Adrenal gland (tissue), 19 donors: ENCODE measurements at places on chromosomes 7 and 10. TPM values are rescaled to one million over a fixed set of nuclear protein-coding genes. Genes with fewer than 3 reads are reported as not detected.

DNA sequence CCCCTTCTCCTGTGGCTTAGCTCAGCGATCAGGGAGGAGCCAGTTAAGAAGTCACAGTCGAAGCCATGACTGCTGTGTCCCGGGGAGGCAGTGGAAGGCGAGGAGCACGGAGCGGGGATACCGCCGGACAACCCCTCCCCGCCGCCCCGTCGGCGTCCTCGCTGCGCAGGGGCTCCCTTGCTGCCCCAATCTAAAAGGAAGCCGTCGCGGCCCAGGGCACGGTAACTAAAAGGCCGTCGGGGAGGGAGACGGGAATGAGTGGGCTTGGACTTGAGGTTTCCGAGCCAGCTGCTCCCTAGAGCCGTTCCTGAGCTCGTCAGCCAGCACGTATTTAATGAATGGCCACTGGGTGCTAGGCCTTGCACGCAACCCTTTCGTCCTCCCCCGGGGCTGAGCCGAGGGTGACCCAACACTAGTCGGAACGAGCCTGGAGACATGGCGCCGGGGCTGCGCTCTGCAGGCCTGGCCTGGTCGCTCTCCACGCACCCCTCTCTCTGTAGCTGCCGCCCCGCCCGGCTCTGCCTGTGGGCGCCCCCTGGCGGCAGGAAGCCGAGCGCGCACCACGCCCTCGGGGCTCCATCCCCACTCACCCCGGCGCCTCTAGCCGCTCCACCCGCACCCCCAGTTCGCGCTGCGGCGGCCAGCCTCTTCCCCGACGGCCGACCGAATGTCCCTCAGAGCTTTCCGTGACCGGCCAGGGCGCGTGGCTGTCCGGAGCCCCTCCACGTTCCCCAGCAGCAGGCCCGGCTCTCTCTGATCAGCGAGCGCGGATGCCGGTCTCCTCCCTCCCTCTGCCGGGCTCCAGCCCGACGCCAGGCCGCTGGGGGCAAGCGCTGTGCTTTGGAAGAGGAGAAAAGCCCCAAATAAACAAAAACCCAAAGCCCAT is 29.3 kb upstream of the KCNK18 start:
- no peak overlapping the region for H3K4me3 ChIP-seq
- peaks cover 34% of the 10 kb centered on the region for H3K4me1 ChIP-seq
- peak; percentile 72 for DNase-seq

DNA sequence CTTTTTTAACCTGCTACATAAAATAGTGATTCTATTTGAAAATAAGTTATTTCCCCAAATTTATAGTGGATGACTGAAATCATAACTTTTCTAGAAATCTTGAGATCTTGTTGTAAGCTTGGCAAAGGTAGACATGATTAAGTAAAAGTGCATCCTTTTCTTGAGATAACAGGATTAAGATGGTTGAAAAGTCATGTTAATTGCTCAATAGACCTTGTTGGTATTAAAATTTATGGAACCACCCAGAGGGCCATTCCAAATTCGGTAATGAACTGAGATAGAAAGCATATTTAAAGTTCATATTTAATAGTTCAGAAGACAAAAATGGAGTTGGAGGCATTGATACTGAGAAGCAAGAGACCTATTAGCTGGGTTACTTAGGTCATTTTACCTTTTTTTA is 139.1 kb downstream of the BICC1 start:
- H3K4me3 ChIP-seq: no peak overlapping the region
- peaks cover 13% of the 10 kb centered on the region for H3K4me1 ChIP-seq
- DNase-seq: no peak
- H3K27ac ChIP-seq: no peak overlapping the region
- no peaks in the 10 kb centered on the region for H3K27me3 ChIP-seq

GRCh38 chr10:42475168-42476098 is 162.9 kb downstream of the ZNF33B start:
- no peak overlapping the region for H3K27ac ChIP-seq
- no peaks in the 10 kb centered on the region for H3K4me1 ChIP-seq
- no peaks in the 10 kb centered on the region for H3K36me3 ChIP-seq
- DNase-seq: no peak

DNA sequence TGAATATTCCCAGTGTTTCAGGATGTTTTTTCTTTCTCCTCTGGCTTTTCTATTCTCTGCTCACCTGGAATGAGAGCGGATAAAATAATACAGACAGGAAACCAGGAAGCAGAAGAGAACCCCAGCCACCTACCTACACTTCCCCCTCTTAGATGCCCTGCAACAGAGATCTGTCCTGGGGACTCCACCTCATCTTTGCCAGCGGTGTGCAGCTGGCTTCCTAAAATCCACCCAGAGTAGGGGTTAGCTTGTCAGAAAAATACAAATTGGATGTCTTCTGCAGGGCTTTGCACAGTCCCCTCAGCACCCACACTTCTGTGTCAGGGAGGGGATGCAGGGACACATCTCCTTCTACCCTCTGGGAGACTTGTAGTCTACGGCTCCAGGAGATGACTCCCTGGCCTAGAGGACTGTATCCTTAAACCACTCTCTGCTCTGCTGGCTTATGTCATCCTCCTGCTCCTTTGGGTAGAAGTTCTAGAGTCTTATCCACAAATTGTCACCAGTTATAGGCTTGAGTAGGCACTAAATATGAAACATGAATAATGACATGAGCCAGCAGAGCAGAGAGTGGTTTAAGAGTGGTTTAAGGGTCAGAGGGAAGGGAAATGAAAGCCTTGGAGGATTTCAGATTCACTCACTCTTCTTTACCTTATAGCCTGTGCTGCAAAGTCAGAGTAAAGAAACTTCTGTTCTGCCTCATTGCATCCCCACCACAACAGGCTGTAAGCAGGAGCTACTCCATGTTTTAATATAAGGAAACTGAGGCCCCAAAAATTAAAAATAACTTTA is 749.4 kb downstream of the AUTS2 start:
- H3K27ac ChIP-seq: no peak overlapping the region
- no peaks in the 10 kb centered on the region for H3K36me3 ChIP-seq
- no peaks in the 10 kb centered on the region for H3K27me3 ChIP-seq
- no peak overlapping the region for H3K4me3 ChIP-seq

- H3K27me3 ChIP-seq: no peaks in the 10 kb centered on the region
- H3K4me3 ChIP-seq: peak overlapping the region; percentile 85
- H3K27ac ChIP-seq: peak overlapping the region; percentile 100
- no peaks in the 10 kb centered on the region for H3K36me3 ChIP-seq
- peak; percentile 61 for DNase-seq
- peaks cover 42% of the 10 kb centered on the region for H3K4me1 ChIP-seq
These were observed 593 bp downstream of the CDK13 start for GRCh38 chr7:39950473-39951225.

DNA sequence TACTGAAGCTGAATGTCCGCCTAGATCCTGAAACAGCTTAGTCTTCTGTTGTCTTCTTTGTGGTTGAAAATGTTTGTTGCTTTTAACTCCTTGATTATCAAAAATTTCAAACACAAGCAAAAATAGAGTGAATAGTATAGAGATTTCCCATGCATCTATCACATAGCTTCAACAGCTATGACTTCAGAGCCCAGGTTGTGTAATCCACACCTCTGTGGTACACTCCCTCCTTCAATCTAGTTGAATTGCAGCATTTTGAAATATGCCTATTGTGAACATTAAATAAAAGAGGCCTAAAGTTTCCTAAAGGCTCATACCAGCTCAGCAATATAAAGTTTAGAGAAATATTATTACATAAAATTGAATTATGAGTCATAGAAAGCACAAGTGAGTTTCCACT is 204.7 kb upstream of the HDAC9 start:
- H3K4me3 ChIP-seq: no peak overlapping the region
- no peak overlapping the region for H3K27ac ChIP-seq
- H3K27me3 ChIP-seq: no peaks in the 10 kb centered on the region
- H3K36me3 ChIP-seq: no peaks in the 10 kb centered on the region

GRCh38 chr7:8531991-8532515 is 98.6 kb downstream of the NXPH1 start:
- no peak overlapping the region for H3K27ac ChIP-seq
- H3K36me3 ChIP-seq: no peaks in the 10 kb centered on the region
- H3K4me3 ChIP-seq: no peak overlapping the region

GRCh38 chr7:64875258-64875657 is 27.8 kb upstream of the ZNF273 start:
- H3K4me3 ChIP-seq: no peak overlapping the region
- H3K36me3 ChIP-seq: no peaks in the 10 kb centered on the region
- H3K27me3 ChIP-seq: no peaks in the 10 kb centered on the region
- DNase-seq: no peak
- H3K4me1 ChIP-seq: no peaks in the 10 kb centered on the region

GRCh38 chr7:102444961-102445673 is 11.7 kb downstream of the ORAI2 start:
- H3K4me3 ChIP-seq: no peak overlapping the region
- peaks cover 19% of the 10 kb centered on the region for H3K36me3 ChIP-seq
- H3K4me1 ChIP-seq: peaks cover 7% of the 10 kb centered on the region

GRCh38 chr10:123008355-123009104 is at the start of the genes ACADSB and IKZF5:
TSS of gene ACADSB (plus strand) at chr10:123009006. CDS start at chr10:123009030, 24 bp downstream.
TSS of gene IKZF5 (minus strand) at chr10:123008795. CDS start at chr10:122998625, 10,170 bp downstream.
- H3K27ac ChIP-seq: peak within 1 kb of the TSS; percentile 82
- peak within 1 kb of the TSS; percentile 87 for H3K4me3 ChIP-seq
- H3K27me3 ChIP-seq: no peaks in the 10 kb centered on the region
- peak; percentile 98 for DNase-seq
- H3K4me1 ChIP-seq: peaks cover 9% of the 10 kb centered on the region

- peak overlapping the region; percentile 62 for H3K27ac ChIP-seq
- peaks cover 3% of the 10 kb centered on the region for H3K4me1 ChIP-seq
- H3K27me3 ChIP-seq: no peaks in the 10 kb centered on the region
- peak overlapping the region; percentile 83 for H3K4me3 ChIP-seq
These were observed 750 bp downstream of the ZNF398 start for GRCh38 chr7:149147752-149148653.

- H3K4me1 ChIP-seq: peaks cover 7% of the 10 kb centered on the region
- no peak for DNase-seq
- H3K27me3 ChIP-seq: no peaks in the 10 kb centered on the region
- no peaks in the 10 kb centered on the region for H3K36me3 ChIP-seq
- H3K4me3 ChIP-seq: no peak overlapping the region
These were observed 204.0 kb upstream of the AOAH start for GRCh38 chr7:36928311-36928710.

DNA sequence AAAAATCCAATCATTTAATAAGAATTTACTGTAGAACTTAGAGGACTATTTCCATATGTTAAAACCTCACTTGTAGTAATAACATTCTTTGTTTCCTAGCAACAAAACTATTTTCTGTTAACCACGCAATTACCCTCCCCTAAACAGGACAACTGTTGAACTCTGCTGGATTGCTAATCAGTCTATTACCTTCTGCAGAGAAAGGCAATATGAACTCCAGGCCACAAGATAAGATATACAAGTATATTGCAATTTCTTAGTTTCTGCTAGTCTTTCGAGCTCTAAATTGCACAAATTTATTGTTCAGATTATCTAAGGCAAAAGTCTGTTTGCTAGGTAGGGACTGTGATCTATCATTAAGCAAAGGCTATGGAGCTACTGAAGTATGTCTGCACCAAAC is 920.1 kb upstream of the LRRN3 start:
- DNase-seq: no peak
- H3K4me1 ChIP-seq: no peaks in the 10 kb centered on the region
- no peaks in the 10 kb centered on the region for H3K36me3 ChIP-seq
- no peak overlapping the region for H3K4me3 ChIP-seq
- no peak overlapping the region for H3K27ac ChIP-seq

GRCh38 chr7:49840751-49841405 is 67.4 kb downstream of the VWC2 start:
- no peak overlapping the region for H3K4me3 ChIP-seq
- H3K4me1 ChIP-seq: no peaks in the 10 kb centered on the region
- no peaks in the 10 kb centered on the region for H3K36me3 ChIP-seq
- H3K27ac ChIP-seq: no peak overlapping the region
- DNase-seq: no peak

GRCh38 chr7:55240418-55241142 is 124.6 kb upstream of the LANCL2 start:
- no peak for DNase-seq
- H3K4me1 ChIP-seq: no peaks in the 10 kb centered on the region
- H3K4me3 ChIP-seq: no peak overlapping the region
- no peaks in the 10 kb centered on the region for H3K36me3 ChIP-seq
- no peak overlapping the region for H3K27ac ChIP-seq

GRCh38 chr10:117761695-117762094 is 219.1 kb downstream of the EMX2 start:
- no peaks in the 10 kb centered on the region for H3K36me3 ChIP-seq
- H3K27me3 ChIP-seq: peaks cover 8% of the 10 kb centered on the region
- DNase-seq: no peak
- H3K27ac ChIP-seq: no peak overlapping the region
- no peaks in the 10 kb centered on the region for H3K4me1 ChIP-seq

GRCh38 chr10:128068398-128069285 is 57.6 kb downstream of the MKI67 start:
- no peak for DNase-seq
- no peak overlapping the region for H3K27ac ChIP-seq
- H3K36me3 ChIP-seq: peaks cover 64% of the 10 kb centered on the region
- H3K4me1 ChIP-seq: peaks cover 4% of the 10 kb centered on the region
- H3K4me3 ChIP-seq: no peak overlapping the region

GRCh38 chr10:33616956-33617355 is 282.5 kb upstream of the NRP1 start:
- no peak overlapping the region for H3K27ac ChIP-seq
- H3K36me3 ChIP-seq: no peaks in the 10 kb centered on the region
- no peak for DNase-seq
- H3K27me3 ChIP-seq: no peaks in the 10 kb centered on the region
- H3K4me1 ChIP-seq: peaks cover 5% of the 10 kb centered on the region

GRCh38 chr7:106053109-106053508 is 59.0 kb downstream of the SYPL1 start:
- H3K36me3 ChIP-seq: no peaks in the 10 kb centered on the region
- H3K27ac ChIP-seq: no peak overlapping the region
- no peaks in the 10 kb centered on the region for H3K27me3 ChIP-seq

- peaks cover 11% of the 10 kb centered on the region for H3K27me3 ChIP-seq
- H3K4me3 ChIP-seq: no peak overlapping the region
- no peaks in the 10 kb centered on the region for H3K4me1 ChIP-seq
- no peaks in the 10 kb centered on the region for H3K36me3 ChIP-seq
- H3K27ac ChIP-seq: no peak overlapping the region
These were observed 20.8 kb upstream of the MKI67 start for GRCh38 chr10:128147064-128147463.

- H3K4me1 ChIP-seq: no peaks in the 10 kb centered on the region
- H3K4me3 ChIP-seq: no peak overlapping the region
- H3K27ac ChIP-seq: no peak overlapping the region
These were observed 455.3 kb downstream of the REEP3 start for GRCh38 chr10:63976538-63976937.

- H3K36me3 ChIP-seq: no peaks in the 10 kb centered on the region
- H3K4me3 ChIP-seq: no peak overlapping the region
- H3K27ac ChIP-seq: no peak overlapping the region
- H3K4me1 ChIP-seq: no peaks in the 10 kb centered on the region
- no peak for DNase-seq
These were observed 732.1 kb upstream of the POT1 start for GRCh38 chr7:125661677-125662076.

GRCh38 chr10:49400365-49400764 is 4.5 kb upstream of the DRGX start:
- peaks cover 15% of the 10 kb centered on the region for H3K4me1 ChIP-seq
- no peaks in the 10 kb centered on the region for H3K36me3 ChIP-seq
- H3K27ac ChIP-seq: no peak overlapping the region

The PRKG1 gene
- polyA plus RNA-seq: 15.5 TPM

The CCDC3 gene
- 9.9 TPM for polyA plus RNA-seq

The CPA2 gene
- 0.56 TPM for polyA plus RNA-seq

The EPO gene
- polyA plus RNA-seq: 0.10 TPM

The SERPINE1 gene
- 23.1 TPM for polyA plus RNA-seq

The AEBP1 gene
- polyA plus RNA-seq: 41.2 TPM

The CNTNAP2 gene
- 3.8 TPM for polyA plus RNA-seq

The BEND7 gene
- polyA plus RNA-seq: 6.8 TPM

The CHAT gene
- polyA plus RNA-seq: not detected

The GPR37 gene
- polyA plus RNA-seq: not detected

The IDI2 gene
- 0.07 TPM for polyA plus RNA-seq
